Left colon (tissue), 2 donors: ENCODE measurements at places on chromosomes 5 and 9.

DNA sequence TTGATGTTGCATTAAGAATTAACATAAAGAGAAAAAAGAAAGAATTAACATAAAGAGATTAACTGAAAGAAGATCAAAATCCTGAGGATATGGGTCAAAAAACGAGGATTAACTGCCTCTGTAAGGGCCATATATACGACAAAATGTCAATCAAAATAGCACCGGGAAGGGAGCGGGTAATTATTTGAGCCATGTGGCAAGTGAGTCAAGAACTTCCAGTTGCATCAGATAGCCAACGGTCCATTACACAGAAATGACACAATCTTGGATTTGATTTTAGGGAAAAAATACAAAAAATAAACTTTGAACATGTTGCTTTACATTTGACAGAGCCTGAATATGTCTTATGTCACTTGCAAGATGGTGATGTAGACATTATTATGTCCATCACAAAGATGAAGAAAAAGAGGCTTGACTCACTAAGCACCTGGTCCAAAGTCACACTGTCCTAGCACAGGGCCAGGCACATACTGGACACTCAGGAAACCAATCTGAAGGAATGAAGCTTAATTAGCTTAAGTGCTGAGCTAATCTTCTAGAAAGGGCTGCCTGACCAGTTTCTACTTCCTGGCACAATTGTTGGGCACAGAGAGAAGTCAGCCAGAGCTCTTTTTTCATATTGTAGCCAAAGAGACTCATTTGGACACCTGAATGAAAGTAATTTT, 273.2 kb upstream of the PAPPA start:
- no peak for DNase-seq

GRCh38 chr9:73011181-73011750, 58.4 kb upstream of the ALDH1A1 start:
- no peak for DNase-seq

GRCh38 chr5:88588609-88589008, 294.4 kb downstream of the MEF2C start:
- no peak for DNase-seq

DNA sequence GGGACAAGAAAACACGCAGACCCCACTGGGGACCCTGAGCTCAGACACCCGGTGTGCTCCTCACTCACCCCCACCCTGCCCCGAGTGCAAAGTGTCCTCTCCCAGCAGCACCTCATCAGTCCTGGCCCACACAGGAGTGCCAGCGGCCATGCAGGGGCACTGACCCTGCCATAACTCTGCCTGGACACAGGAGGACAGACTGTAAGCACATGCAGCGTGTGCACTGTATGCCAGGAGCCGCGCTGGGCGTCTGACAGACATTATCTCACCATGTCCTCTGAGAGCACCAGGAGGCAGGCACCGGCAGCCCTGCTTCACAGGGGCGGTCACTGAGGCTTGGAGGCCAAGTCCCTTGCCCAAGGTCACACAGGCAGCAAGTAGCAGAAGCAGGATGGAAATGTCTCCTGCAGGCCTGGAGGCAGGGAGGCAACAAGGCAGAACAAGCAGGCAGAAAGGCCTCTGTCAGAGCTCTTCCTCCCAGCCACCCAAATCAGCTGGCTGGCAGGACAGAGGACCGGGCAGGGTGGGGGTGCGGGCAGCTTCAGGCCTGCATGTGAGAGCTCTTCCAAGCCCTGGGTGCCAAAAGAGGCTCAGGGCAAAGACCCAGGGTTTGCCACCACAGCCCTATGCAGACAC, 8.4 kb downstream of the EEIG1 start:
- DNase-seq, result no peak

GRCh38 chr9:136525841-136526499, 19.9 kb downstream of the NOTCH1 start:
- peak; percentile 62 for DNase-seq

GRCh38 chr5:134889335-134889734, 15.2 kb downstream of the TXNDC15 start:
- no peak for DNase-seq

- no peak for DNase-seq
Observed at GRCh38 chr5:8945972-8946371, 599.9 kb downstream of the SEMA5A start.

GRCh38 chr9:132042324-132042723, 37.3 kb downstream of the MED27 start:
- DNase-seq, result no peak

DNA sequence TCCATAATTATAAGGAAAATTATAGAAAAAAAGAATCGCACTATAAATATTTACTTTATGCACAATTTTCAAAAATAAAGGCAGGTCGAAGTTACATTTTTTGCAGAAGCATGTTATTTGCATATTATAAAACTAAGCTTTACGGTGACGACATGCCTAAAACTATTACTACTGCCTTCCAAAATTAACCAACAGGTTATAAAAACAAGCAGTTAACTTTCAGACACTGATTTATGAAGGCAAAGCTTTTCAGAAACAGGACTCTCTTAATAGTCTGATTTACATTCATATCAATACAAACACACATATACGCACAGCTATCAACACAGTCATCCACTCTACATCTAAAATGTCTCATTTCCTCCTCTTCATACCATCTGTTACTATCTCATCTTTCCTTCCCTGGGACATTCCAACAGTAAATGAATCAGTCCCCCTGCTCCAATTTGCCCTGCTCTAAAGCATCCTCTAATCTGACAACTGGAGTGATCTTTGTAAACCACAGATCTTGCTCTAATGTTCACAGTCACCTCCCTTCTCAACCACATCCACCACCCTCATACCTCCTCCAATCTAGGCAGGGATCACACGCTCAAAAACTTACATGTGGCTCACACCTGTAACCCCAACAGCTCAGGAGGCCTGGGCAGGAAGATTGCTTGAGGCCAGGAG, 21.6 kb downstream of the FBXW11 start:
- no peak for DNase-seq

DNA sequence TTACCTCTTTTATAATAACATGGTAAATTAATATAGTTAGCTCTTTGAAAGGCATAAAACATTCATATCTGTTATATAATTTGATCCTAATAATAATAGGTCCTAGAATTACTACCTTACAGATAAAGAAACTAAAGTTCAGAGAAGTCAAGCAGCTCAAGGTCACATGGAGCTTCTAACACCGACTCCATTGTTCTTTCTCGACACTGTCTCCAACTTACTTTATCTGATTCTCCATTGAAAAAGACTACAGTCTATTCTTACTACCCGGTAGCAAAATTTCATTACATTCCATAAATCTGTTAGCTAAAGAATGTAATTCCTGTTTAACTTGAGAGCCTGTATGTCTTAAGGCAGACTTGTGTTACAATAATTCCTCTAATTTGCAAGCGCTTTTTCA, 96.3 kb upstream of the TMEM161B start:
- DNase-seq, result no peak
